ENCODE measurements at places on chromosomes 2 and 18. TPM values are rescaled to one million over a fixed set of nuclear protein-coding genes. Genes with fewer than 3 reads are reported as not detected.

TUBA3E gene
- not detected for total RNA-seq

GAREM2 gene
- total RNA-seq, result 3.2 TPM

SLC9A4 gene
- 2.8 TPM for total RNA-seq

OTOS gene
- total RNA-seq, result 4.6 TPM

DNA sequence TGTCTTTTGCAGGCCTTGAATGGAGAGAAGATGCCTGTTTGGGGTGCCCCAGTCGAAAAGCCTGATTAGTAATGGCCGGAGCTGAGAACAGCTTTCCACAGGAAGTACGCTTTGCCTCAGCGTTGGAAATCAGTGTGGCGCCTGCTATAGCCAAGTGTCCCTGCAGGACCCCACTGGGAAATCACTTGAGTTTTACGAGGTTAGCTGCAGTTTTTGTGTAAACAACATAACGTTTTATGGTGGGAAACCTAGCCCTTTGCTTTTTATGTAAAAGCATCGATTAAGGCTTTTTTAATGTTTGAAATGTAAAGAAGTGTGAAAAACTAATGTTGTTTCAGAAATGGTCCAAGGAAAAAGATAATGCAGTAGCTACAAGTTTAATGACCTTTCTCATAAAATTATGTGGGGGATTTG is 234.2 kb downstream of the TTC32 start:
- DNase-seq, result no peak

DNA sequence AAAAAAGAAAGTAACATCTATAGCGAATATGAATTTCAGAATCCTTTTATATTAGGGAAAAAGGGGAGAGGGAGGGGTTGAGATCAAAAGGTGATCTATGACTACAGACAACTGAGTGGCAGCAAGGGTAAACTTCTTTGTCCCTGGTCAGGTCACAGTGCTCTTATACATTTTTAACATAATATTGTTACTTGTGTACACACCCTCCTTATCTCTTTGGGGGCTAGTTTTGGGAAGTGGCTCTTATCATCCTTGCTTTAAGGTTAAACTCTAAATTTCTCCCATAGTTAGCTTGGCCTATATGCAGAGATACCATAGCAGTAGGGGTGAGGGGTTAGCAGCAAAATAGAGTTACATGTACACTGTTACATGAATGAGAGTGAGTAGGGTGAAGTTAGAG is 31.6 kb upstream of the ATG16L1 start:
- DNase-seq, result no peak

- DNase-seq, result no peak
Observed at GRCh38 chr2:32977228-32977758, 30.5 kb downstream of the LTBP1 start.

DNA sequence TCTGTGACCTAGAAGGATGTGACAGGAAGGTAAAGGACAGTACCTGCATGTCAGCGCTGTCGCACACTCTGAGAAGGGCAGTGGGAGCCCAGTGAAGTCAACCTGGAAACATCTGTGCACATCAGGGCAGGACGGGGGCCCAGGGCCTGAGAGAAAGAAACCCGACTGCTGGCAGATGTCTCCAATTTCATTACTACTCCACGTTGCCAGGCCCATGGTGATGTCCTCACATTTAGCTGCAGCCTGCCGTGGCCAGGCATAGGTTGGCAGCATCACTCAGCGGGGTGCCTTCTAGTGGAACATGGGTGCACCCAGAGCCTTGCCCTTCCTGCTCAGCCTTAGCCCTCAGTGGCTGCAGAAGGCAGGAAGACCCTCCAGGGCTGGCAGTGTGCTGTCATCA is 72.3 kb upstream of the FOSL2 start:
- DNase-seq, result no peak

DNA sequence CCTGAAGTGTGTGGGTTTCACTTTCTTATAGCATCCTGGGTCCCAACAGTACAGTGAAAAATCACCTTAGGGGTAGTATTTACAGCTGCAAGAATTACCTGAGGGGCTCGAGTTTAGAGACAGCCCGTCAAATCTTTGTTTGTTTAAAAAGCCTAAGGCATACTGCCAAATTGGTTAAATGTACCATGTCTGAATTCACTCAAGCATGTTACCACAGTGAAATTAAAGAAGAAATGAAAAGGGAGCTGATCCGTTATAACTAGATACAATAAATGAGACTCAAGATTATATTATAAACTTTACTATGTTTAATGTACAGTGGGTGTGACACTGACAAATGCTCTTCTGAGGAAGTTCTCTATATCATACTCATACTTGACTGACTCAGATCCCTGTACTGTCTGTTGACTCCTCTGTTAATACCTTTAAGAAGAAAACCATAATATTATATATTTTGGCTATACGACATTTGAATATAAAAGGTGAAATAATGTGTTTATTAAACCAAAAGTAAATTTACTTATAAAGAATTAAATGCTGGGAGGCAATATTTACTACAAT is 107.3 kb downstream of the TMEFF2 start:
- no peak for DNase-seq
